Muscle of arm (tissue), 14 donors: ENCODE measurements at places on chromosomes 6 and 20. TPM values are rescaled to one million over a fixed set of nuclear protein-coding genes. Genes with fewer than 3 reads are reported as not detected.

GRCh38 chr6:89212472-89212871 lies 4.7 kb downstream of the GABRR1 start:
- DNase-seq, result no peak

The RIMS1 gene
- polyA plus RNA-seq, result 1.1 TPM

DNA sequence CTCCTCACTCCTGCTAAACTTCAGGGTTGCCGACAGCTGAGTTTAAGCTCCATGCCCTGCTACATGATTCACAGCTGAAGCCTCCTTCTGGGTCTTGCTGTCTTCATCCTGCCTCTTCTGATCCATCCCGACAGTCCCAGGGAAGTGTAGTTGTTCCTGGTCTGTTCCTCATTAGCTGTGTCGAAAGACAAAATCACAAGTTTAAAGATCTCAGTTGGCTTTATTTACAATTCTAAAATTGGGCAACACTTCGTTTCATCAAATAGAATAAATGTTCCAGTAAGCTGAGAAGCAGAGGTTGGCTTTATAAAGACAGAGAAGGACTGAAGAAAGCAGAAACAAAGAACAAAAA lies 4.1 kb upstream of the SLC2A10 start:
- no peak for DNase-seq

- DNase-seq, result no peak
Observed at GRCh38 chr6:152004896-152005295, 197.4 kb downstream of the ESR1 start.

- no peak for DNase-seq
Observed at GRCh38 chr20:24450624-24451376, 18.6 kb upstream of the SYNDIG1 start.
